ENCODE measurements at places on chromosomes 2 and 18.

DNA sequence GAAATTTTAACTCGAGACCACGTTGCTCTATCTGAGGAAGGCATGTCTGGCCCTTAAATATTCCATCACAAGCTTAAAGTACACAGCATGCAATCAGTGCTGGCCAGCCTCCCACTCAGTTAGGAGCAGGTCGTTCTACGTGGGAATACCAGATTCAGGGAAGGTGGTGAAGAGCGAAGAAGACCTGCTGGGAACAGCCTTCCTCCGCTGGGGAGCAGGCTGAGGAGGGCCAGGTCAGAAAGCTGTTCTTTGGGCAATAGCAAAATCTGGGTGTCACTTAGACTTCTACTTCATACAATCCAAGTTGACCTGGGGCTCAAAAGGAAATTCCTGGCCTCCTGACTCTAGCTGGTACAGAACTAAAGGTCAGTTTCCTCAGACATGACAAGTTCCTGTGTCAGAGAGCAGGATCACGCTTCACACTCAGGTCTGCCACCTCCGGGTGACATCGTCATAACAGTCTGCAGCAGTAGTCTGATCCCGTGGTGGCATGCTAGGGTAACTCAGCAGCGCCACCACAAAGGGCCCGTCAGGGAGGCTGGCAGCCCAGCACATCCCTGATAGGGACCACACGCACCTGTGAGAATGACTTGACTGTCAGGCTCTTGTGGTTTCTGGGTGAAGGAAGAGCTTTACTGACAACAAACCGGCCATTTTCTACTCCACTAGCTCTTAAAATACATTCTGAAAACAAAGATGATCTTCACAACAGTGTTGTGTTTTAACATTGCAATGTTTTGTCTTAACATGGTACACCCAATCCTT is 35.2 kb upstream of the NAPG start:
- peak; percentile 21 for DNase-seq

- DNase-seq = no peak
Measured at GRCh38 chr2:155412598-155412997, 714.1 kb downstream of the KCNJ3 start.

GRCh38 chr2:143803936-143804335 is 674.7 kb downstream of the ARHGAP15 start:
- no peak for DNase-seq

DNA sequence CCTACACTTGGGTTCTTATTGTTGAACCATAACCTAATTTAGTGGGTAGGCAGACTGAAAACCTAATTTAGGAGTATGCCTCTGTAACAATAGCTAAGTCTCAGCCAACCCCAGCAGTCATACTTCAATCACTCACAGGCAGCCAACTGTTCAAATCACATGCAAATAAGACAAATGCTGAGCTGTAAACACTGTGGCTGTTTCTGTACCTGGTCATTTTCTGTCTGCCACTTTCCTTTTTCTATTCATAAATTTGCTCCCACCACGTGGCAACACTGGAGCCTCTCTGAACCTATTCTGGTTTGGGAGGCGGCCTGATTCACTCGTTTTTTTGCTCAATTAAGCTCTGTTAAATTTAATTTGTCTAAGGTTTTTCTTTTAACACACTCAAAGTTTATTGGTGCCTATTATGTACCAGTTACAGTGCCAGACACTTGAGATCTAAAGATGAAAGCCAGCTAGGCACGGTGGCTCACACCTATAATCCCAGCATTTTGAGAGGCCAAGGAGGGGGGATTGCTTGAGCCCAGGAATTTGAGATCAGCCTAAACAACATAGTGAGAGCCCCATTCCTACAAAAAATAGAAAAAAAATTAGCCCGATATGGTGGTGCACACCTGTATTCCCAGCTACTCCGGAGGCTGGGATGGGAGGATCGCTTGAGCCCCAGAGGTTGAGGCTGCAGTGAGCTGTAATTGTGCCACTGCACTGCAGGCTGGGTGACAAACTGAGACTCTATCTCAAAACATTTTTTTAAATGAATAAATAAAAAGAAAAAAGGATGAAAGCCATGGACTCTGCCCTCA is 41.1 kb downstream of the THNSL2 start:
- no peak for DNase-seq

GRCh38 chr18:75723521-75724340 is 296.2 kb upstream of the SMIM21 start:
- no peak for DNase-seq

GRCh38 chr18:76246590-76246989 is 248.5 kb downstream of the ZNF516 start:
- DNase-seq = no peak

Measured in activated T-helper 1 cell treated with Interleukin-2 at 50 U/mL for 16 hours (primary cell).